ENCODE measurements at places on chromosomes 5 and 9. TPM values are rescaled to one million over a fixed set of nuclear protein-coding genes. Genes with fewer than 3 reads are reported as not detected.
A peak's percentile ranks its signal among the peaks of the same experiment; 100 is the strongest.

GRCh38 chr9:19281801-19282200 lies 51.3 kb downstream of the DENND4C start:
- no peak for DNase-seq

GRCh38 chr5:17282283-17283120 lies 65.1 kb downstream of the BASP1 start:
- no peak for DNase-seq

DNA sequence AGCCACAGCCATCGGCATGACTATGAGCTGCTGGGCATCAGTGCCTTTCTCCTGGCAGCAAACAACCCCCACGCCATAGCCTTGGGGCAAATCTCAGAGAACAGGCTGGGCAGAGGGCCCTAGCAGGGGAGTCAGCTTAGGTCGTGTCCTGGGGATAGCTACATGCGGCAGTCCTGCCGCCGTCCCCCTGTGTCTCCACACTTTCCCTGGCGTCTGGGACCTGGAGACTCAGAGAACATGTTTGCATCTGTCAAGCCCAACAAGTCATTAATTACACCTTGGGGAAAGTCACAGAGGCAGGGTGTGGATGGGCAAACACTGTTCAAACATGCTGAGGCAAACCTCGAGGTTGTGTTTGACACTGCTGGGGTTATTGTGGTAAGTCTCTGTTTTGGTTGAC lies 123.6 kb downstream of the C5orf15 start:
- no peak for DNase-seq

DNA sequence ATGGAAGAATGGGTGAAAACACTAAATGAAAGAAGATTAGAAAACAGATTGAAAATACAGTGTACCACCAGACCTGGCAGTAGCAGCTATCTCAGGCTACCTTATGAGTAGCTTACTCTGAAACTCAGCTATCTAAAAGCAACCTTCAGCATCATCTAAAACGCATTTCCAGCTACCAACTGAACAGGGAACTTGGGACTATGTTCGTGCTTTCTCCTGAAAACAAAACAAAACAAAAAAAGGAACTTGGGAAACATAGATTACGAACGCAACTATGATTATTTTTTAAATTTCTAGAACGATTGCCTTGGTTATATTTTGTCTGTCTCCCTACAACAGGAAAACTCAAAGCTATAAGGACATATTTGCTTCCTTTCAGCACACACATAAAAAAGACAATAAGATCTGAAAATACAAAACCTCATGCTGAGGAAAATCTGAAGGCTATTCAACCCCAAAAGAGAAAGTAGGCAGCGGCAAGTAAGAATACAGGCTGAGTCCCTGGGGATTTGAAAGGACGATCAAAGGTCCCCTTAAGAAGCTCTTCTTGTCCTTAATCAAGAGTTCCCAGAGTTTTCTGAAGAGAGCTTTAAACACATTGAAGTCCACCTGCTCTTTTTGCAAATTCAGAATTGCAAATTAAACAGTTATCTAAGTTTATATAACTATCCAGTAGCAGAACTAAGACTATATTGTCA lies 53.4 kb downstream of the OR2K2 start:
- DNase-seq, result no peak

DNA sequence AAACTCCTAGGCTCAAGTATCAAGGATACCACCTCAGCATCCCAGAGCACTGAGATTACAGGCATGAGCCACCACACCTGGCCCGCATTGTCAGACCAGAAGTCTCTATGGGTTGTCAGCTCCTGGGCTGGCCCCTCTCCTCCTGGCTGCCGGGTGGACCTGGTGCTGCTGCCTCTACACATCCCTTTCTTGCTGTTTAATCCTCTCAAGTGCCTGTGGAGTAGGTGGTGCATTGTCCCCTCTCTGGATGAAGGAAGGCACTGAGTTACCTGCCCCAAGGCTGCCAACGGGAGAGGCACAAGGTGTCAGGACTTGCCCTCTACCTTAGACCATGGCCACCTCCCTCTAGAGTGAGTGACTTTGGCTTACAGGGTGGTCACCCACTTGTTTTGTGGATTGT lies 37.4 kb downstream of the PHF2 start:
- DNase-seq, result no peak

GRCh38 chr5:102937894-102938293 lies 182.0 kb downstream of the GIN1 start:
- no peak for DNase-seq

GRCh38 chr9:76558465-76558864 lies 99.5 kb downstream of the GCNT1 start:
- no peak for DNase-seq

- DNase-seq, result no peak
Observed at GRCh38 chr5:98416541-98416940, 356.9 kb upstream of the RGMB start.

DNA sequence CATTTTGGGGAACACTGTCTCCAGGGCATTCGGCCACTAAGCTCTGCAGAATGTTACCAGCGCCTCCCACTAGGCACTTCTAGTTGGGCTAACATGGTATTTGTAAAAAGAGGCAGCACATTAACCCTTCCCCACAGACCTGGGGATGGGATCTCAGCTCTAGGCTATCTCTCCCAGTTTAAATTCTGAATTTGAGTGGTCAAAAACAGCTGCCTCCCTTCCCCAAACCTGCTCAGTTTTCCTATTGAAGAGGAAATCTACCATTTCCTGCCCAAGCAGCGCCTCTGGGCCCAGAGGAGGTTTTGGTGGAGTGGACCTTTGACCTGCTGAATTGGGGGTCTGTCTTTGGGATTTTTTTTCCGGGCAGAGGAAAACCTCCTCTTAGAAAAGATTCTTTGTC lies 53.2 kb downstream of the ENC1 start:
- DNase-seq, result no peak

DNA sequence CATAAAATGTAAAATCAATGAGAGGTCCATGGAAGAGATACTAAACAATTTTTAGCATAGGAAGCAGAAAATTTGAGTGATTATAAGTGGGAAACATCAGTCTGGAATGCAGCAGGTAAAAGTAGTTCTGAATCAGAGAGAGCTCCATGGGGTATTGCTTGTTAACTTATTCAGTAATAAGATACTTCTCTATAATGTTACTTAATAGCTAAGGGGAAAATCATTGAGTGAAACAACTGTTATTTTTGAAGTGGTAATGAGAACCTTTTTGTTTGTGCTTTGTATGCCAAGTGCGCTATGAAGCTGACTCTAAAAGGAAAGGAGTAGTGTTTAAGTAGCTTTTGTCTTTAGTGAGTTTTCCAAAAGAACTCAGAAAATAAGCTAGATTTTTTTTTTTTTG lies 95.2 kb downstream of the ERBIN start:
- DNase-seq, result no peak

DNA sequence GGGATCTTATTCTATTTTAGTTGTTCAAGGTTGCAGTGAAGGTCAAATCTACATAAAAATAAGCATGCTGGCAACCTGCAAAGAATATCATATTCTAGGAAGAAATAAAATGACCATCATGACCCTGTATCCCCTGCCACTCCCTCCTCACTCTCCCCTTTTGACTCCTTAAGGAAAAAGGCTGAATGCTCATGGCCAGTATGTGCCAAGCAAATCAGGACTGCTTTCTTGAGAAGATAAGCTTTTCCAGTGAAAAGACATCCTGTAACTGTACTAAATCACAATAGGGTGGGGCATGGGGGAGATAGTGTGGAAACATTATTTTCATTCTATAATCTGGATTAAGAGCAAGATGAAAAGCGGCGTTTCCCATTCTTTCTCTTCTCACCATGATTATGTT lies 100.6 kb upstream of the LIFR start:
- DNase-seq, result no peak

DNA sequence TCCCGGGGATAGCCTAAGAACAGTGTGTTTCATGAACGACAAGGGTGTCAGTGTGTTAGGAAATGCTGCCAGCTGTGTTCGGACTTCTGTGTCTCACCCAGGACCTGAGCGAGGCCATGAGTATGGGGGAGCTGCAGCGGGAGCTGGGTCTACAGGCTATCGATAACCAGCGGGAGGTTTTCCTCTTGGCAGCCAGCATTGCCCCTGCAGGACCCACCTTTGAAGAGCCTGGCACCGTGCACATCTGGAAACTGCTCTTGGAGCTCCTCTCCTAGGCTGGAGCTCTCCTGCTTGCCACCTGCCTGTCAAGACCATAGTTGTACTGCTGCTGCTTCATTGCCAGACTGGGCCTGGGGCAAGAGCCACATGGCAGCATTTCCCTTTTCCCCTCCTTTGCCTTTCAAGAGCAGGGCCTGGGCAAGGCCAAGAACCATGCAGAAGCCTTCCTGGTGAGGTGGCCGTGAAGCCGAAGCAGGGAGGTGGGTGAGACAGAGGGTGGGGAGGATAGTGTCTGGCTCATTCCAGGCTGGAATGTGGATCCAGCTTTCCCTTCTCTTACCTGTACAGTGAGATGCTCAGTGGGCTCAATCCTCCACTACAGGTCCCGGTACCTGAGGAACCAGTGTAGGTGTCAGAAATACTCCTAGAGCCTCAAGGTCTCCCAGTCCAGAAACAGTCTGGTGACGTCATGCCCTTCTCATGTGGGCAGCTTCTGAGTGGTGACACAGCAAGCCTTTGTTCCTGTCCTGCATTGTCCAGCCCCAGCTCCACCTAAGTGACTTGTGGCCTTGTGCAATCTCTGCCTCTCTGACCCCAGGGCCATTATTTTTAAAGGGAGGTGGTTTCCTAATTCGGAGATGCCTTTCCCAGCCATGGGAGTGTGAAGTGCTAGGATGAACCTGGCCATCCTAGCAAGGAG lies 6.6 kb downstream of the ARL10 start:
- DNase-seq, result no peak

DNA sequence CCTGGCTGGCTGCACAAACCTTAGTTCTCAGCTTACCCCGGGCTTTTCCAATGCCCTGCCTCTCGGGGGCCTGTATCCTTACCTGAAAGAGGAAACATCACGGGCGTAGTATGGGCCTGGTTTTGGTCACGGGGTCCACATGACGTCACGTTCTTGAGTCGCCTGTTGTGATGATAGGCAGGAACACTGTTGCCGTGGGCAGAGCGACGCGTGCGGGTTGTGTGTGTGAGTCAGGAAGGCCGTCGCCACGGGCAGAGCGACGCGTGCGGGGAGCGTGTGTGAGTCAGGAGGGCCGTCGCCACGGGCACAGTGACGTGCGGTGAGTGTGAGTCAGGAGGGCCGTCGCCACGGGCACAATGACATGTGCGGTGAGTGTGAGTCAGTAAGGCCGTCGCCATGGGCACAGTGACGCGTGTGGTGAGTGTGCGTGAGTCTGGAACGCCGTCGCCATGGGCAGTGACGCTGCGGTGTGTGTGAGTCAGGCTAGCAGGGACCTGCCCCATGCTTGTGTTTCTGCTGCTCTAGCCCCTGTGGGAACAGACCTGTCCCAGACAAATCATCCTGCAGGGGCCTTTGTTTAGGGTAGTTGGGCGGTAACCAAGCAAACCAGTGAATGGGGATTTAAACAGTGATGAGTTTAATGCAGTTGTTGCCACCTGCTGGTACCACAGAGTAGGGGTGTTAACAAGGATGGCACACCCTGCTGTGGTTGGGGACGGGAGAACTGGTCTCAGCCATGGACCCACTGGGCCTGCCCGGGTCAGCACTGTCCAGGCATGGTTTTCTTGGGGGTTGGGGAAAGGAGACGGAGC lies 19.8 kb downstream of the TRIP13 start:
- peak; percentile 86 for DNase-seq

DNA sequence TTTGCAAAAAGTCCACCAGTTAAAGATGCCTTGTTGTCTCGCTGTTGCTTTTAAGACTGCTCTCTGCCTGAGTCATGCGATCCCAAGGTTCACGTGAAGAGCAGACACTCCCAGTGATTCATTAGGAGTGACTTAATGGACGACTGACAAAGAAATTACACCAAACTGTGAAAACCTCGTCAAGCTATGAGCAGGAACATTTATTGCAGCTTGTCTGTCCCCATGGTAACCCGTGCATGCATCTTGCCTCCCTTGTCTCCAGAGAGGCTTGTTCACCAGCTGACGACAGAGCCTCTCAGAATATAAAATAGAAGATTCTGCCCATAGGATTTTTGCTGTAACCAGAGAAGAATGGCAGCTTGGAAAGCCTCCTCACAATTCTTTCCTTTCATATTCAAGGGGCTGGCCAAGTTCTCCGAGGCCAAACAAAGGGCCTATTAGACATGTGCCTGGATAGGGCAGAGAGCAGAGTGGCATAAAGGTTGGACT lies 352.7 kb downstream of the SPOCK1 start:
- no peak for DNase-seq

The IFNA4 gene
- total RNA-seq, result not detected

The SLC31A1 gene
- total RNA-seq, result 11.5 TPM

The TLR4 gene
- total RNA-seq, result not detected

The SPOCK1 gene
- total RNA-seq, result not detected

The SLCO6A1 gene
- not detected for total RNA-seq
